ENCODE measurements at places on chromosomes 6 and 20.

- DNase-seq = no peak
Observed at GRCh38 chr6:1424306-1424927, 35.0 kb downstream of the FOXF2 start.

GRCh38 chr20:48855046-48855445 is 27.2 kb upstream of the PREX1 start:
- no peak for DNase-seq

- DNase-seq = no peak
Observed at GRCh38 chr20:35273449-35274171, 4.3 kb downstream of the MMP24OS start.

GRCh38 chr6:165605901-165606739 is 56.9 kb downstream of the PDE10A start:
- DNase-seq = no peak

GRCh38 chr6:107784669-107785068 is 39.4 kb downstream of the SCML4 start:
- no peak for DNase-seq

DNA sequence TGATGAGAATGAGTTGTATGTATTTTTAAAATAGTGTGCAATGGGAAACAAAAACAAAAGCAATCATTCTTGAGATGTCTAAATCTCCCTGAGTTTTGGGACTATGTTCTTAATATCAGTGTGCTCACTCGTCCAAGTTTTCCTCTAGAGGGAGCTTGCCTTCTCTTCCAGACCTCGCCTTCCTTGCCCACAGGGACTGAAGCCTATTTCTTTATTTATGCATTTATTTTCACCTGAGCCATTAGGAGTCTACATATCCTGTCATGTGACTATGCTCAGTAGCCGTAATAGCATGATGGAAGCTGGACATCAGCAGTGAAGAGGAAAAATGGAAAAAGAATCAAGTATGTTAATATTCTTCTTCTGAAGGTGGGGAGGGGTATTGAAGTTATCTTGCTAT is 131.2 kb downstream of the SH3BGRL2 start:
- DNase-seq = no peak

DNA sequence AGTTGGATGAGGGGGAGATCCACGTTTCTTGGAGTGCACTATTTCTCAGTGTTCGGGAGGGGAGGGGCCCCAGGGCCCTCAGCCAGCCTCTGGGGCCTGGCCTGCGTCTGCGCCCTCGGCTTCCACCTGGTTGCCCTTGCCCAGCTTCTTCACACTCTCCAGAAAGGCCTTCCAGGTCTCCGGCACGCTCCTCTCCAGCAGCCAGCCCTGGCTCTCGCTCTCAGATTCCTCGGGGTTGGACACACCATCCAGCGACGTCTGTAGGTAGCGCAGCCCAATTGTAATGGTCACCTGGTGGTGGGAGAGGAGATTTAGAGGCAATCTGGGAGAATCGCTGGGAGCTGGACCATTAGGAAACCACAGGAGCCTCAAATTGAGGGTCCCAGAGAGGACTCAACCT is 24.2 kb downstream of the PRPH2 start:
- no peak for DNase-seq

DNA sequence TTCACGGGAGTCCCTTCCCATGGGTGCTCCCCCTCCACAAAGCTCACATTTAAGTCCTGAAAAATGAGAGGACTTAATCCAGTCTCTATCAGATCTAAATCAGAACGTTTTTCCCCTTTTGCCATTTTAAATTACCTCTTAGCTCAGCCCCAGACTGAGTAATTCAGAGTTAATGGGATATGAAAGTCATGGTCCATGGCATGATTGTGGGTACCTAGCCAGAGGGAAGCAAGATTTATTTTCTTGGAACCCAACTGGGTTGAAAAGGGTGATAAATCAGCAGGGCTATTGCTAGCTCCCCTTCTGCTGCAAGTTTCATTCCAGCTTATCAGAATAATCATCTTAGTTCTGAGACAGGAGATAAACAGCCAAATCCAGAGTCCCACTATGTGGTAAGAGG is 320.2 kb upstream of the CHD6 start:
- DNase-seq = no peak

- no peak for DNase-seq
Observed at GRCh38 chr20:39713076-39713840, 751.1 kb downstream of the DHX35 start.

- peak; percentile 50 for DNase-seq
Observed at GRCh38 chr6:148866657-148867268, 119.9 kb downstream of the UST start.

- no peak for DNase-seq
Observed at GRCh38 chr20:43744151-43744611, 17.4 kb upstream of the GTSF1L start.

DNA sequence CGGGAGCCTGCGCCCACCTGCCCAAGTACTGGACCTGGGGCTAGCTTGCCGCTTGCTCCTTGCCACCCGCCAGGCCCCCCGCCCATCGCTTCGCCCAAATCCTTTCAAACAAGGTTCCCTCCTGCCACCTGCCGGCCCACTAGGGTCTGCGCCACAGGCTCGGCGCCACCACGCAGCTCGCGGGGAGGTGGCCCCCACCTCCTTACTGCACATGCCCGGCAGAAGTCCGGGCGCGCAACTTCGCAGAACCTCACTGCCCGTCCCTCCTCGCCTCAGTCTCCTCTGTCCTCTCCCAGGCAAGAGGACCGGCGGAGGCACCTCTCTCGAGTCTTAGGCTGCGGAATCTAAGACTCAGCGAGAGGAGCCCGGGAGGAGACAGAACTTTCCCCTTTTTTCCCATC is 11.2 kb downstream of the GNAS-AS1 start:
- peak; percentile 31 for DNase-seq

DNA sequence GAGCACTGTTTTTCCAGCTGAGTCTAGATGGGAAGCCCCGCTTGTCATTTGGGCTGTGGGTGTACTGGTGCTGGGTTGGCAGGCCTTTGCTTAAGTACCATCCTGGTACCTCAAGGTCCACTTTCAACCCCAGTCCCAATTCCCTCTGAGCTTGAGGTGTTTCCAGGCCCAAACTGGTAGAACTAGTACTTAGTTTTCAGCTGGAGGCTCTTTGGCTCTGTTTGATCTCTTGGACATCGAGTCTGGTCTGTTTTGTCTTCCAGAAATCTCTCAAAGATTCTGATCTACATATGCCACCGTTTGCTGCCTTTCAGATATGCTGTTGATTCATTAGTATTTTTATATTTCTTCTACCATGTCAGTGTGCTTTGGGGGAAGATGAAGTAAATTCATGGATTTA is 61.8 kb upstream of the GNRH2 start:
- no peak for DNase-seq

DNA sequence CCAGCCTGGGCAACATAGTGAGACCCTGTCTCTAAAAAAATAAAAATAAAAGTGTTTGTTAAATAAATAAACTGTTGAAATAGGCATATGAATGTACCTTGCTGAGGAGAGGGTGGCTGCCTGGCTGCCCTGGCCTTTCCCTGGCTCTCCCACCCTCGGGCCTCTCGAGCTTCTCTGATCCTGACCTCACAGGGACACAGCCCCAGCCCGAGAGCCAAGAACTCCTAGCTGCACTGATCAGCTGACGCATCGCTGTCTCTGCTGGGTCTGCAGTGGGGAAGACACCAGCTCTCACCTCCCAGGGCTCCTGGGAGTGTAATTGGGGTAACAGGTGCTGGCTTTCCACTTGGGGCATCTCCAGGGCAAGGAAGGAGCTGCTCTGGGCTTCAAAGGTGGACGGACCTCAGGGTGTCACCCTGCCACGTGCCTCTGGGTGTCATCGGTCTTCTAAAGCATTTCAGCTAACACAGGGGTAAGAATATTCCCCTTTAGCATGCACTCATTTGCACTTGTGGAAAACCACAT is 6.9 kb downstream of the TCF15 start:
- DNase-seq = no peak

DNA sequence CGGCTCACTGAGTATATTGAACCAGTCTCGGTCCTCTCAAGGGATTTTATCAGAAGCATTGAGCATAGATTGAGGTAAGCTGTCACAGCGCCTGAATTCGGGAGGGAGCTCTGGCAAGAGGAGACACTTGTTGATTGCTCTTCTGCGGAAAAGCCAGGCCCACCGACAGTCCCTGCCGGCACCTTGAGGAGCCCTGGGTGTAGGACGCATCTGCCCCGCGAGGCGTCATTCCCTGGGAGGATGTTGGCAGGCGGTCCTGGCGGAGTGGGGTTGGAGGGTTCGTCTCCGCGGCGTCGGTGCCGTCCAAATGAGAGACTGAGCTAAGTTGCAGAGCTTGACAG is 843 bp downstream of the FBXO9 start:
- DNase-seq = peak; percentile 8

Measured in stimulated activated naive B cell treated with anti-CD40 and anti-IgM and Interleukin-4, amounts not matched to agents 10 μg/mL and 1 μg/mL and 100 μg/mL, for 72 hours (primary cell).